ENCODE measurements at places on chromosomes 4 and X. TPM values are rescaled to one million over a fixed set of nuclear protein-coding genes. Genes with fewer than 3 reads are reported as not detected.

DNA sequence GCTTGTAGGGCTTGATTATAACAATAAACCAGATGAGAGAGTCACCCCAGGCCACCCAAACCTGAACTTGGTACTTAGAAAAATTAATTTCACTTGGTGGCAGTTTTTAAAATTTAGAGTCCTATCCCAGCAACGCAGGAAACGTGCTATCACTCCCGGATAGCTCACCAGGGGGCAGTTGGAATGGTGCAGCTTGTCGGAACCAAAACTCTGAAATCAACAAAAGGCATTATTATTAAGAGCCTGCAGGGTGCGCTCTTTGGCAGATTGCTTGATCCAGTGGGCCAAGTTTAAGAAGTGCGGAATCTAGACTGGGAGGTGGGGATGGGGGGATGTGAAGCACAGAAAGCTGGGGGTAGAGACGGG lies 2.4 kb downstream of the FRAS1 start:
- peak; percentile 78 for DNase-seq

- DNase-seq, result peak; percentile 13
Measured at GRCh38 chrX:136711147-136711546, 63.2 kb downstream of the CD40LG start.

The TRIM61 gene
- not detected for total RNA-seq

The IL3RA gene
- 0.21 TPM for total RNA-seq

DNA sequence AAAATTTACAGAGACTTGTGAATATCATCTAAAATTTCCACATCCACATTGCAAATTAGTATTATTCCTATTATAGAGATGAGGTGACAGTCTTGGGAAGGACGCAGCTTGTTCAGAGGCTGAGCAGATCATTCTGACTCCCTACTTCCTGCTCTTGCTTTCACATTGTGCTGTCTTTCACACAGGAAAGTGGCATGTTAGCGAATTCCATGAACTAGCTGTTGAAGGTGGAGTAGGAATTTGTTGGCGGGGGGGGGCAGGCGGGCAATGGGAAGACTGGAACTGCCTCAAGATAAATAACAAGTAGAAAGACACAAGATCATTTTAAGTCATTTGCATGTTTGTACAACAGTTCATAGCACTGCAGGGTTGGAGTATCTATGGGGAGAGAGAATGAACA lies 2.3 kb downstream of the PF4V1 start:
- DNase-seq, result no peak

The CXCR3 gene
- total RNA-seq, result not detected

DNA sequence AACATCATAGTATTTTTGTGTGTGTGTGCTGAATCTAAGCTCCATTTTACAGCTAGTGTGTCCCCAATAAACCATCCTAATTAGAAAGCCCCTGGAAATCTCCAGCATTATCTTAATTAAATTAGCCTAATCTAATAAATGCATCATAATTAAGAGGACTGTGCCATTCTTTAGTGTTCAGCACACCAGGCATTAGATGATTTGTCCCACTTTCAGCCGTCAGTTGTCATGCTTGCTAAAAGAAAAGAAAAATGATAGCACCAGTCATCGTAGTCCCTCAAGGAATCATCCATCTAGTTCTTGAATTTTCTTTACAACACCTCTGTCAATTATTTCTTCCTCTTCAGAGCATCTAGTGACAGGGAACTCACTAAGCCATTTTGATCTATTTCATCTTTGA lies 155.9 kb downstream of the PALLD start:
- DNase-seq, result no peak

The TIGD2 gene
- total RNA-seq, result 25.4 TPM

The LONRF3 gene
- 0.84 TPM for total RNA-seq

DNA sequence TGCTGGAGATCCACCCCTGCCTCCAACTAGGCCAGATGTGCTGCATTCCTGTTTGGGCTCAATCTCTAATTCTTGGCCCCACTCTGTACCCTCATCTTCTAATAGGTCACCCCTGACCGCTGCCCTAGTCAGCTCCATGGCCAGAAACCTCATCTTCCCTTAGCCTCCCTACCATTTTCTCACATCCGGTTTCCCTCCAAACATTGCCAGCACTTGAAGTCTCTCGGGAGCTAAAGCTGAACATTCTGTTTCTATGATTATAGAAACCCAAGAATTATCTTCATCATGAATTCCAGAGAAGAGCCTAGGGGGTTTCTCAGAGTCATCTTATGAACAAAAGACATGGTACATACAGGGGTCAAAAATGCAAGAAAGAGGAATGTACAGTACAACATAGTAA lies 179.7 kb downstream of the AMELX start:
- DNase-seq, result no peak

GRCh38 chr4:172356016-172356415 lies 542.8 kb downstream of the GALNTL6 start:
- DNase-seq, result no peak

DNA sequence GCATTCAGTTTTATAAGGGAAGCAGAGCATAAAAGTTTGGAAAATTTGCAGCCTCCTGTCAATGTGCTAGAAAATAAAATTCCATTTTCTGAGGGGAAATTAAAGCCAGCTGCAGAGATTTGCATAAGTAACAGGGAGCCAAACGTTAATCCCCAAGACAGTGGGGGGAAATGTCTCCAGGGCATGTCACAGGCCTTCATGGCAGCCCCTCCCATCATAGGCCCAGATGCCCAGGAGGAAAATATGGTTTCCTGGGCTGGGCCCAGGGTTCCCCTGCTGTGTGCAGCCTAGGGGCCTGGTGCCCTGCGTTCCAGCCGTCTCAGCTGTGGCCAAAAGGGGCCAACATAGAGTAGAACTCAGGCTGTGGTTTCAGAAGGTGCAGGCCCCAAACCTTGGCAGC lies 9.3 kb downstream of the RNF4 start:
- no peak for DNase-seq

DNA sequence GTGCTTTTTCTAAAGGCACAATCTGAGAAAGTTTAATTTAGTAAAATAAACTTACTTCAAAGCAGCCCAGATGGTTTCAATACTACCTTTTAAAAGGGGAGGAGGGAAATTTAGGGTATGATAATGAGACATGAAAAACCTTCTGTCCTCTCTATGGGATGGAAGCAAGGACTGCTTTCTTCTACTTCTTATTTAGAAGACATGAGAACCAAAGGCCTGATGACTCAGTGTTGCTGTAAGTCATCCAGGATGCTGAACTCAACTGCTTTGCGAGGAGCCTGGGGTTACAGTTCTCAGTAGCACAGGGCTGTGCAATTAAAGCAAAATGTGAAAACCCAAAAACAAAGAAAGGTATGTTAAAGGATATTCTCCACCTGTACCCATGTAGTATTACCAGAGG lies 140.8 kb upstream of the EDNRA start:
- no peak for DNase-seq

DNA sequence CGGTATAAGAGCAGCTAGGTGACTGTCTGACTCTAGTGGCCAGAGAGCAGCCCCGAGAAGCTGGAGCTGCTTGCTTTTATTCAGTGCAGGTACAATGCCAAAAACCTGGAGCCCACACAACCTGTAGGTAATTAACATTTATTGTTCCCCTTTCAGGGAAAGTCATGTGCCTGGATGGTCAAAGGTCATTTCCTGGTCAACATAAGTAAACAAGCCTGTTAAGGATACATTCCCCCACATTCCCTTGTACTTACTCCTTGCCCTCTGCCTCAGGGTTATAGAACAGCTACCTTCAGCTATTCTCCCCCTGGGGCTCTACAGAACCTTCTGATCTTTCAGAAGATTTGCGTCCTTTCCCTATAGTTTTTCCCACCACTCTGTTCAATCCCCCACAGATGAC lies 253.4 kb downstream of the TMA16 start:
- DNase-seq, result peak; percentile 48

The MGARP gene
- total RNA-seq, result 0.26 TPM

The SSX3 gene
- not detected for total RNA-seq

DNA sequence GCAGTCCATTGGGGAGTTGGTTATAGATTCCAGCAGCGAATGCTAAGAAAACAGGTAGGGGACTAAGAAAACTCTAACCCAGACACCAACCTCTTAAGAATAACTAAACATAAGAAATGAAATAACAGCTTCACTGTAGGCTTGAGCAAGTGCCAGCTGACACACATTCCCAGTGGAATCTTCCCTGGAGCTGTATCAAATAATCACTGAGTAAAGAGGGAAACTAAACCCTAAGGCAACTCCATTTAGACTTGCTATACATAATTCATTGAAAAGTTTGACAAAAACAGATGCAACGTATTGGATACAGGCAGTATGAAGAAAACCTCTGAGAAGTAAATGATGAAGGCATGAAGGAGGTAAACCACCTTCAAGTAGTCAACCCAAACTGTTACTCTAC lies 293.5 kb downstream of the OPHN1 start:
- DNase-seq, result no peak

The MAPK10 gene
- total RNA-seq, result 0.28 TPM

DNA sequence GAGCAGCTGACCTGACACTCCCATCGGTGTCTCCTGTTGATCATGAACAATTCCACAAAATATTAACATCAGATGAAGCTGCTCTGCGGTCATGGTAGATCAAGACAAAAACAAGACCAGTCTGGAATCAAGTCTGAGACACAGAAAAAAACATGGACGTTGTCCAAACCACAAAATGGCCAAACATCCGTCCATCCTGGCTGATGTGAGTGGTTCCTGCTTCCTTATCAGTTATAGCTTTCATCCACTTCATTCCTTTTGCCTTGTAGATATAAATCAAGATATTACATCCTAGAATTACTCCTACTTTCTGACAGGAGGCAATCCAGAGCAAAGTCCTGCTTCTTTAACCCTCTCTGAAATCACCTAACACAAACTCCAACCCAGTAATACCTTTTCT lies 28.8 kb upstream of the PCSK1N start:
- no peak for DNase-seq

GRCh38 chr4:1246901-1247863 lies 1.7 kb downstream of the CTBP1 start:
- DNase-seq, result peak; percentile 34

The SERPINA7 gene
- not detected for total RNA-seq

The NPY1R gene
- total RNA-seq, result 1.5 TPM

Measured in Caco-2 (cell line).